ENCODE measurements at places on chromosomes 3 and 15.

- DNase-seq, result no peak
Measured at GRCh38 chr3:67941433-67942030, 287.1 kb upstream of the SUCLG2 start.

DNA sequence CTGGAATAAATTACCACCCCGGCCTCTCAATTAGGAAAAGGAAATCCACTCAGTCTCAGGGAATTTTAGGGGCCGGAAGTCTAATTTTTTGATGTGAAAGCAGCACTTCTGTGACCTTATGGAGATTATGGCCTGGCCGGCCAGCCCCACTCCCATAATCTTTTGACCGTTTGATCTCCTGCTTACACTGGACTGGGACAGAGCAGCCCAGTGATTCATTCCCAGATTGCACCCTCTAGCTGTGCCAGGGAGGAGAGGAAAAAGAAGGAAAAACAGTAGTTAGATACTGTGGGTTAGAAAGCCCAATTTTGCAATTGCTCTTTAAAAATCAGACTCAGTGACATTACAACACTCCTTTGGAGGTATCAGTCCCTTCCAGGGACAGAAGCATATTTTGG, 32.4 kb downstream of the GJD2 start:
- no peak for DNase-seq

- no peak for DNase-seq
Measured at GRCh38 chr3:50749822-50750221, 75.1 kb downstream of the DOCK3 start.

DNA sequence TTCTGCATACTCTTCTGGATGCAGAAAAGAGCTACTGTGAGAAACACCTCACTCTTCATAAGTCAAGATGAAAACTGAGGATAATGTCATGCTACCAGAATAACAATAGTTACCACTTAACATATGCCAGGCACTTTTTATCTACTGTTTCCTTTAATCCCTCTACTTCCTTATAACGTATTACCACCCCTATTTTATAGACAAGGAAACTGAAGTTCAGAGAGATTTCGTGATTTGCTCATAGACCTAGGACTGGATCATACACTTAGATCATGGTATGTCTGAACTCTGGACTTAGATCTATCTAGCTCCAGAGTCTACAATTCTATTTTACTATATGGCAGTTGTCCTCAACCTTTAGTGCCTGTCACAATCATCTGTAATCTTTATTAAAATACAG, 155.7 kb upstream of the TSPAN3 start:
- no peak for DNase-seq

GRCh38 chr15:25579127-25579526, 140.3 kb upstream of the UBE3A start:
- DNase-seq, result no peak

- no peak for DNase-seq
Measured at GRCh38 chr3:187963677-187964385, 190.1 kb upstream of the LPP start.

DNA sequence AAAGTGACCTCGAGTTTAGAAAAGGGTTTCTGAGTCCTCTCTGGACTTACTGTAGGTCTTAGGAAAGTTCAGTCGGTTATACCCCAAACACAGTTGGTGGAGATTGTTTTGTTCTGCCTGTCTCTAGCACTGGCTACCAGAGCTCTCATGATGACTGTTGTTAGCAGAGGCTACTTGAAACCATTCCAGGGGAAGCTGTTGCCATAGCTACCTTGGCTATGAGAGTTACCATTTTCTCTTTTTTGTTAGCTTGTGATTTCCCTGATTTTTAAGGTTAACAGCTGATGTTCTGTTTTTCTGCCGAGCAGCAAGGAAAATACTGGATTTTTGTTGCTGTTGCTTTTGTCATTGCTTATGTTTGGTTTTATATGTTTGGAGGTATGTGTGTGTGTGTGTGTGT, 26.7 kb downstream of the ABHD2 start:
- DNase-seq, result no peak

GRCh38 chr15:39830166-39830565, 47.5 kb upstream of the FSIP1 start:
- DNase-seq, result no peak

DNA sequence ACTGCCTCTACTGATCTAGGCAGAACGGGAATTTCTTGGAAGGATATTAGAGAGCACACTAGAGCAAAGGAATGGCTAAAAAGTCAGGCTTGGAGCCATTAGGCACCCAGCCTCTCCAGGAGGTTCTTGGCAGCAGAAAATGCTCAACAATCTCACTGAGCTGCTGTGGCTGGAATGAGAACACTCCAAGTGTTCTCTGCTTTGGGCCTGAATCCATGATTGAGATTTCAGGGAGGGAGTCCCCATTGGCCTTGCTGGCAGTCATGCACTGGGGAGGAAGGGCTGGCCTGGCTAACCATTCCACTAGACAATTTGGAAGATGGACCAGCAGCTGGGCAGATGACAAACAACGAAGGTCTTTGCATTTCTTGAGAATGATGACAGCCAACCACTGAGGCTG, 362.6 kb downstream of the SHQ1 start:
- no peak for DNase-seq

DNA sequence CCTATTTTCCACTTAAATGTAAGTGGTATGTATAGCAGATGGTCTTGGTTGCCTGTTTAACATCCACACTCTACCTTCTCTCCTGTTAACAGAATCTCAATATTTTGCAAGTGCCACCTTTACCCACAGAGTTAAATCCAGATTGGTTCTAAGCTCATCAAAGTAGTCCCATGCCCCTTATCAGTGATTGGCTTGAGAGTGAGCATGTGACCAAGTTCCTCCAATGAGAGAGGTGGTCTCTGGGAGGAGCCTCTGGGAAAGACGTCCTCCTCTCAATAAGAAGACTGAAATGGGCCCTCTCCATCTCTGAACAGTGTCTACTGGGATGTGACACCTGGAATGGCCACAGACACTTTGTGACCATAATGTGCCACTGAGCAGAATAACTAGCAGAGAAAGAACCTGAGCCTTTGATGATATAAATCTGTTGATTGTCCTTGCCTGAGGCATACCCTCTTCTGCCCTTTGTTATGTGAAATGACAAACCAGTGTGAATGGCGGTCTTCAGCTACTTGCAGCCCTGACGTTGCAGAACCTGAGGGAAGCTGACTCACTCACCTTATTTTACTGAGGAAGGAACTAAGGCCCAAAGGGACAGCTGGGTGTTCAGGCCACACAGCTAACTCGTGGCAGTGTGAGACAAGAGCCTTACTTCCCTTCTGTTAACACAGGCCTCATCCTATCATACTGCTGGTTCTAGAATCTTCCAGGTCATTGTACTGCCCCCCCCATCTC, 42.4 kb upstream of the LARS2 start:
- peak; percentile 38 for DNase-seq

DNA sequence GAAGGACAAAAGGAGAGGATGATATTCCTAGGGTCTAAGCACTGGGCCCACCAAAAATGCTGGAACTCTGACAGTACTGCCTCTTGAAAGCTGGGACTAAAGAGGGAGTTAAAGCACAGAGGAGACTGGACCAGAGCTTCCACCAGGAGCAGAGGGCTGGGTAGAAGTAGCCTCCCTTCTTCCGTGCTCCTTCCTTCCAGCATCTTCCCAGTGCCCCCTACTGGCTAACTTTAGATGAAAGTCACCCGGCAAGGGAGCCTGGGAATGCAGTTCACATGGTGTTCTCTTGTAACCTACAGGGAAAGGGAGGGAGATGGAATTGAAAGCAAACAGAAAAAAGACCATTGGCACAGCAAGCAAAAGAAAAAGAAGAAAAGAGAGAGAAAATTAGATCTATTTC, 106.1 kb upstream of the COL8A1 start:
- peak; percentile 77 for DNase-seq

DNA sequence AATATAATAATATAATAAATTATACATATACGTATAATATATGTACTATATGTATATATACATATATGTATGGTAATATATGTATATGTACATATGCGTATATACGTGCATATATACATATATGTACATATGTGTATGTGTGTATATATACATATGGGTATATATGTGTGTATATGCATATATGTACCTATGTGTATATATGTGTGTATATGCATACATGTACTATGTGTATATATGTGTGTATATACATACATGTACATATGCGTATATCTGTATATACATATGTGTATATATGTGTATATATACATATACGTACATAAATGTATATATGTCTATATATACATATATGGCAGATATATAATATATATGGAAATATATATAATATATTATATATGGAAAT, 74.8 kb upstream of the ST3GAL6 start:
- no peak for DNase-seq

GRCh38 chr3:134511500-134511899, 25.6 kb downstream of the CEP63 start:
- DNase-seq, result no peak

DNA sequence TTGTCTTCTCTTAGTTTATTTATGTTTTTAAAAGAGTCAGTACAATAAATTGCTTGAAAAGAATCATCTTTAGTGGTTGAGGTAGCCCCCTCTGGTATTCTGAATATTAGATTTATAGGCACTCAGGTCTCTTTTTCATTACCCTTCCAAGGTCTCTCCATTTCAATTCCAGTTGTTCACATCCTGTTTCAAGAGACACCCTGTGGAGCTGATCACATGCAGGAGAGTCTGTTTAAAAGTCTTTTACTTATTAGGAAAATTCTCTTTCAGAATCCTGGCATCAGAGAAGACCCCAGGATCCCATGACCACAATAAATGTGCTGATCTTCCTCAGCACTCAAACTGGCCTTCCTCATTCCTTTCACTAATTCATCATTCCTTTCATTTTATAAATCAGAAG, 195.7 kb downstream of the ZIC4 start:
- DNase-seq, result no peak

DNA sequence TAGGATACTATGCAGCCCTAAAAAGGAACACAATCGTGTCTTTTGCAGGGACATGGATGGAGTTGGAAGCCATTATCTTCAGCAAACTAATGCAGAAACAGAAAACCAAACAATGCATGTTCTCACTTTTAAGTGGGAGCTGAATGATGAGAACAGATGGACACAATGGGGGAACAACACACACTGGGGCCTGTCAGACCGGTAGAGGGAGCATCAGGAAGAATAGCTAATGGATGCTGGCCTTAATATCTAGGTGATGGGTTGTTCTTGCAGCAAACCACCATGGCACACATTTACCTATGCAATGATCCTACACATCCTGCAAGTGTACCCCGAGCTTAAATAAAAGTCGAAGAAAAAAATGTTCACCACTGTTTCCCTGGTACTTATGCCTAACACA, 17.5 kb downstream of the SENP7 start:
- DNase-seq, result no peak

DNA sequence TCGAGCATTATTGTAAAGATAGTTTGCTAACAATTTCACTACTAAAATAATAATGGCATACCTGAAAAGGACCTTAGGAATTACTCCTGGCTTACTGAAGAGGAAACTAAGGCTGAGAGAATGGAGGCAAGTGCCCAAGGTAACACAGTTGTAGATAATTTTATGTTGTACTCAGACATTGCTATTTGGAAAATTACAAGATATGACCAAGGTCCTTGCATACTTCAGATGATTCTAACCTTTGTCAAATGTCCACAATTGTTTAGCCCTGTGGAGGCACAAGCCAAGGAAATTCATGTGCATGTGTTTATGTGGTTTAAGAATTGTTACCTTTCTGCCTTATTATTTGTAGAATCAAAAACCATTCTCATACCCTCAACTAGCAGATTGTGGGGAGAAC, 105.7 kb downstream of the TUSC7 start:
- no peak for DNase-seq

DNA sequence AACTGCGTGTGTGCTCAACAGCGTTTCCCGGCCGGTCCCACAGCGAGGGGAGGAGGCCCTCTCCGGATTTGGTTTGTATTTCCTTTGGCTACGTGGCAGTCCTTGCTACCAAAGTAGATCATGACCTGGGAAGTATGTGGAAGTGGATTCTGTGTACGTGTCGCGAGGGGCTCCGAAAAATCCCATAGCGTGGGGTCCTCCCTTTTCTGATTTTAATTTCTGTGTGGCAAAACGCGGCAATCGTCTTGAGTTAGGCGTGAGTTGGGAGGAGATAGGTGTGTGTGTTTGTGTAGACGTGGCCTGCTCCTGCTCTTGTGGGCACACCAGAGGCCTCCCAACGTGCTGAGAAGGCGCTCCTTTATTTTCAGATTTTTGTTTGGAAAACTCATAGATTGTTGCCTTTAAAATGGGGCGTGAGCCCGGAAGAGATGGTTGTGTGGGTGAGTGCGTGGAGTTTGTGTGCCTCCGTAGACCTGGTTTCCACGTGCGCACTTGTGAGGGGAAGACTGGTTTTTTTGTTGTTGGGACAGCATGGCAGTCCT, 1.2 kb downstream of the TRIM71 start:
- no peak for DNase-seq

GRCh38 chr15:70777170-70777926, 14.0 kb upstream of the UACA start:
- DNase-seq, result no peak

DNA sequence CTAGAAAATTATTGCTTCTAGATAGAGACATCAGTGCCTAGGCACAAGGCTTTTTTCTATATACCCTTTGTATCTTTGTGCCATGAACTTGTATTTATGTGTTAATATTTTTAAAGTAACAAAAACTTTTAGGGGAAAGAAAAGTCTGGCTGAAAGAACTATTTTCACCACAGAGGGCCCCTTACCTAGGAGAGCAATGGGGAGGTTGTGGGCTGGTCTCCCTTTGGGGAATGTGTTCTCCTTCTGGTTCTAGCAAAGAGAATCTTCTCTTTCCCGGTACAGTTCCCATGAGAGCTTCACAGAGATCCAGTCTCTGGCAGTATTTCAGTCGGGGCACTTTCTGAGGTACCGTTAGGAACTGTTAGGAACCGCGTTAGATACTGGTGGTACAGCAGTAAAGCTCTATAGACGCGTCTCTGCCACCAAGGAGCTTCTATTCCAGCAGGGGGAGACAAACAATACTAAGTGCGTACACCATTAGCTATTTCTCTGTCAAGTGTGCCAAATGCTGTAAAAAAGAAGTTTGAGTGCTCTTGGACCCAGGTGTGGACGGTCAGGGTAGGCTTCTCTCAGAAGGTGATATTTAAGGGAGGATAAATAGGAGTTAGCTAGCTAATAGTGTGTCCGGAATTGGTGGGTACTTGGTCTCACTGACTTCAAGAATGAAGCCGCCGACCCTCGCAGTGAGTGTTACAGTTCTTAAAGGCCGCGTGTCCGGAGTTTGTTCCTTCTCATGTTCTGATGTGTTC, 4.6 kb upstream of the EPB42 start:
- no peak for DNase-seq

DNA sequence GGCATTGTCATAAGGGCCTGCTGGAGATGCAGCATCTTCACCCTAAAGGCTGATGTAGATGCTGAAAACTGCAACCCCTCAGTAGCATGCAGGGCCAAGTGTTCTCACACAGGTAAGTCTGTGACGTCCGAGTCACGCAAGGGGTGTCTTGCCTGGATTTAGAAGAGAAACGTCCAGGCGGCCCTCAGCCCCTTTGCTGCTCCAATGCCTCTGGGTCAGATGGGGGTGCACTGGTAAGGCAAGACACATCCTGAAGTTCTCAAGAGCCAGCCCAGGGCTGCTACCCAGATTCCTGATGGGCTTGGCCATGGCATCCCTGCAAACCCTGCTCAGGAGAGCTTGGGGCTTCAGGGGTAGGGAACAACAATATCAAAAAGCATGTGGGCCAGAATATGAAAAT, 25.4 kb downstream of the ONECUT1 start:
- no peak for DNase-seq

All from NT2/D1 (cell line).